ENCODE measurements at places on chromosomes 4 and X.
A peak's percentile ranks its signal among the peaks of the same experiment; 100 is the strongest.

- no peak for DNase-seq
Measured at GRCh38 chrX:27933361-27933760, 47.9 kb downstream of the DCAF8L1 start.

DNA sequence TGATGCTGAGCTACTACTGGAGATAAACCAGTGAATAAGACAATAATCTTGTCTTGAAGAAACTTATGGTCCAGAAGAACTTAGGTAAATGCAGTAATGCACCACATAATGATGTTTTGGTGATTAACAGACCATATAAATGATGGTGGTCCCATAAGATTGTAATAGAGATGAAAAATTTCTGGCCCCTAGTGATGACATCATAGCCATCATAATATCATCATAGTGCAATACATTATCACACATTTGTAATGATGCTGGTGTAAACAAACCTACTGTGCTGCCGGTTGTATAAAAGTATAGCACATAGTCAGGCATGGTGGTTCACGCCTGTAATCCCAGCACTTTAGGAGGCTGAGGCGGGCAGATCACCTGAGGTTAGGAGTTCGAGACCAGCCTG is 846.8 kb downstream of the FSTL5 start:
- DNase-seq = no peak

DNA sequence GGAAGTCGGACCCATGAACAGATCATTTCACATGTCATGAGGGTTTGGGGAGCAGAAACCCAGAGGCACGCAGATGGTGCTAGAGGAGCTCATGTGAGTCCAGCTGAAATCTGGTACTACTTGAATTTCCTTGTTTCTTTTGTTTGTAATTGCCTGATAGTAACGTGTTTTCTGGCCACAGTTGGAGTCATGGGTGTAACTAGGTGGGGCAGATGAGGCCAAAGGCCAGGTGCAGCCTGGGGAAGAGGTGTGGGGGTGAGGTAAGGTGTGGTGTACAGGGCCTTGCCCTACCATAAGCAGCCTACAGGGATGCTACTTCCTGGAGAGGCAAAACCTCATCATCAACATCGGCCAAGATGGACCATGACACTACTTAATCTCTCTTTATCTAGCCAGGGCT is 271.4 kb downstream of the PTTG2 start:
- DNase-seq = no peak

GRCh38 chr4:166318810-166319525 is 445.9 kb downstream of the TLL1 start:
- peak; percentile 87 for DNase-seq

DNA sequence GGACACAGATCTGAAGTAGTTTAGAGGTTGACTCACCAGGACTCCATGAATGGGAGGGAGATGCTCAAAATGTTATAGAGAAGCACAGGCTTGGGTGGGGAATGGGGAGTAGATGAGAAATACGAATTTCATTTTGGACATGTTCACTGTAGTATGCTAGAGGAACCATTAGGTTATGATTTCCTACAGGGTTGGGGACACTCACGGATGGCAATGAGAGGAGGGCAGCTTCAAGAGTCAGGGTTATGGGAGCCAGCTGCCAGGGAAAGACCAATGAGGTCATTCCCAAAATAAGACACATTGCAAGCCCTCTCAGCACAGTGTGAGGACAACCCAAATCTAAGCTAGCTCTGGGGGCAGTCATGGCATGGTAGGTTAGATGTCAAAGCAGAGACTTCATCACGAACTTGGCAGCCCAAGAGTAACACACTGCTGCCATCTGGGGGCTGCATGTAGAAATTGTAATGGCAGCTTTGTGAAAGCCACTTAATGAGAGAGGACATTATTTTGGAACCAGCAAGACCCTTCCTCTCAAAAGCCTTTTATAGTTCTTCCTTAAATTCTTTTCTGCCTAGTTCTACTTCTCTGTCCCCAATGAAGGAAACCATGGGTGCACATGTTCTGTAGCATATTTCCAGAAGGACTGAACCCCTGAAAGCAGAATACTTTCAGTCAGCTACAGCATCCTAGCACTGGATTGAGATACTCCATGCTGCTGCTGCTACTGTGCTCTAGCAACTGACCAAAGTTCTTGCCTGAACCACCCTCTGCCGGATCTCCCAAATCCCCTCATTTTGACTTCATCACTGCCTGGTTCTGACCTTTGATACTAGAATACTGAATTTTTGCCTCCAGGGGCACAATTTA is 16.2 kb upstream of the ZCCHC12 start:
- DNase-seq = peak; percentile 58

GRCh38 chr4:140071806-140072205 is 82.2 kb downstream of the MAML3 start:
- peak; percentile 97 for DNase-seq

DNA sequence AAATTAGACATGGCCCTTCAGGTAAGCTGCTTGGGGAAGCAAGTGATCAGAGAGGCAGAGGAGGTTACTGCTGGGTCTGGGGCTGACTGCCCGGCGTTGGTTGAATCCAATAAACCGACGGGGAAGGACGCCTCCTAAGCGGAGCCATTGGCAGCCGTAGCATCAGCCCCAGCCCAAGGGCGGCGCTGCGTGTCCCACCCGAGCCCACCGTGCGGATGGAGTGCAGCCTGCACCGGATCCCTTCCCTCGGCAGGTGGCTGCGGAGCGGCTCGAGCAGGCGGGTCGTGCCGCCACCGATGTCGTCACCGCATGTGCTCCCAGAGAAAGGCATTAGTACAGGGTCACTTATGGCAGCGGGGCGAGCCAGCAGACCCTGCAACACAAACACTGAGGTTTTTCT is 82.1 kb downstream of the ALPK1 start:
- no peak for DNase-seq

DNA sequence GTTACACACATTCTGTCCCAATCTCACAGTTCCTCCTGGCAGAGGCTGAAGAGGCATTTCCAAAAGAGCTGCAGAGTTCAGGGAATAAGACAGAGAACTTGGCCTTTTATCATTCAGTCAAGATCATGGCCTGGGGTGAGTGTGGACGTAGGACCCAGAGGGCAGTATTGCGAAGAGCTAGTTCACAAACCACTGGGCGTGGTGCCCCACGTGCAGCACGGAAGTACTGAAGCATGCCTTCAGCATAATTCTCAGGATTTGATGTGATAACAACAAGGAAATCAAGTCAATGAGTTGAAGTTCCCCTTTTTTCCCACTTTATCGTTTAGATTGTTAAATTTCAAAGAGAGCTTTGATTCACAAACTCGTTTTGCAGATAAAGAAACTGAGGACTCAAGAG is 117.7 kb downstream of the RELL1 start:
- no peak for DNase-seq

DNA sequence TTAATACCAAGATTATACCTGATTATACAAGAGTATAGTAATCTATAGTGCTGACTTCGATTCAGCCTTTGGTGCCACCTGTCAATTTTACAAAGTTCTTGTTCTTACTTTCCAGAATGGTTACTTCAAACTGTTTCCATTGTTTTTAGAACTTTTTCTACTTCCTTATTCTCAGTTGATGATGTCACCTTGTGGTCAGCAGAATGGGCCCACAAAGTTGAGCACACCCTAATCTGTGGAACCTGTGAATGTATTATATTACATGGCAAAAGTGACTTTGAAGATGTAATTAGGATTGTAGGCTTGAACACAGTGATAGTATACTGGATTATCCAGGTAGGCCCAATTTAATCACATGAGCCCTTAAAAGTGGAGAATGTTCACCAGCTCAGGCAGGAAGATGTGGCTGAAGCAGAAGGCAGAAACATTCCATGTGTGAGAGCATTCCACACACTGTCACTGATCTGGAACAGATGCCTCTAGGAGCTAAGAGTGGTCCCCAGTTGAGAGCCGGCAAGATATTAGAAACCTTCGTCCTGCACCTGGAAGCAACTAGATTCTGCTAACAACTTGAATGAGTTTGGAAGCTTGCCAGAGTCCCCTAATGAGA is 6.3 kb upstream of the SGMS2 start:
- peak; percentile 7 for DNase-seq

GRCh38 chr4:10023806-10024205 is 2.5 kb upstream of the SLC2A9 start:
- peak; percentile 26 for DNase-seq

- no peak for DNase-seq
Measured at GRCh38 chr4:71609651-71610050, 174.2 kb downstream of the GC start.

DNA sequence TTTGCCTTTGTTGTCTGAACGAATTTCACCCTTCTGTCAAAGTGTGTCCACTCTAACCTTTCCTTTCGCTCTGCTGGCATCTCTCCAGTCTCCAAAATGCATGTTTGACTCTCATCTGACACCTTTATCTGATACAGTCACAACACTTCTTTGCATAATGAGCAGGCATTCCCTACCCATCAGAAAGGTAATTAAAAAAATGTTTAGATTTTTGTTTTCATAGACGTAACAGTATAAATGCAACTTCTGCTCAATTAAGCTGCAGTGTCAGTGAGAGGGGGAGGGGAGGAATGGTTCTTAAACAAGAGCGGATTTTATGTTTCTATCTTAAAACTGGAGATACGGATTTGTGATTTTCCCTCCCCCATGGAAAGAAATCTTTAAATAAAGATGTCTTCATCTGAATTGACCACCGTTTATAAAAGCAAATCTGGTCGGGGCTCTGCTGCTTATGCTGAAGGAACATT is 70.2 kb downstream of the CXXC4 start:
- DNase-seq = no peak

- DNase-seq = no peak
Measured at GRCh38 chrX:116409219-116409618, 27.2 kb upstream of the SLC6A14 start.

- no peak for DNase-seq
Measured at GRCh38 chr4:78984593-78984992, 45.4 kb upstream of the PAQR3 start.

DNA sequence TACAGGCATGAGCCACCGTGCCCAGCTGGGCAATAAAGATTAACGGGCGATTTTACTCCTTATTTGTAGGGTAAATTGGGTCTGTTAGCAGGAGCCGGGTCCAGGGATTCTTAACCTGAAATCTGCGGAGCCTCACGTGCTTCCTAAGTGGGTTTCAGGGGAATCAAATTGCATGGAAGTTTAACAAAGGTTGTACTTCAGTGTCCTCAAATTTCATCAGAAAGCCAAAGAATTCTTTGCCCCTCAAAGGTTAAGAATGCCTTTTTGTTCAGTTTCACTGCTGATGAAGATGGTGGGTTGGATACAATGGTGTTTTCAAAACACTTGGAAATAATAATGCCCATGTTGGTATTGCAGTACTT is 67.9 kb downstream of the AFF1 start:
- DNase-seq = no peak

- DNase-seq = no peak
Measured at GRCh38 chrX:86348669-86349068, 200.4 kb downstream of the DACH2 start.

DNA sequence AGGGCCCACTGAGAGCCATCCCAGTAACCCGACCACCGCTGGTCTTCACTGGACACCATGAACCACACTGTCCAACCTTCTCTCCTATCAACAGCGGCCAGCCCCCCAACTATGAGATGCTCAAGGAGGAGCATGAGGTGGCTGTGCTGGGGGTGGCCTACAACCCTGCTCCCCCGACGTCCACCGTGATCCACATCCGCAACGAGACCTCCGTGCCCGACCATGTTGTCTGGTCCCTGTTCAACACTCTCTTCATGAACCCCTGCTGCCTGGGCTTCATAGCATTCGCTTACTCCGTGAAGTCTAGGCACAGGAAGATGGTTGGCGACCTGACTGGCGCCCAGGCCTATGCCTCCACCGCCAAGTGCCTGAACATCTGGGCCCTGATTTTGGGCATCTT is 423.8 kb upstream of the EPHA5 start:
- no peak for DNase-seq

DNA sequence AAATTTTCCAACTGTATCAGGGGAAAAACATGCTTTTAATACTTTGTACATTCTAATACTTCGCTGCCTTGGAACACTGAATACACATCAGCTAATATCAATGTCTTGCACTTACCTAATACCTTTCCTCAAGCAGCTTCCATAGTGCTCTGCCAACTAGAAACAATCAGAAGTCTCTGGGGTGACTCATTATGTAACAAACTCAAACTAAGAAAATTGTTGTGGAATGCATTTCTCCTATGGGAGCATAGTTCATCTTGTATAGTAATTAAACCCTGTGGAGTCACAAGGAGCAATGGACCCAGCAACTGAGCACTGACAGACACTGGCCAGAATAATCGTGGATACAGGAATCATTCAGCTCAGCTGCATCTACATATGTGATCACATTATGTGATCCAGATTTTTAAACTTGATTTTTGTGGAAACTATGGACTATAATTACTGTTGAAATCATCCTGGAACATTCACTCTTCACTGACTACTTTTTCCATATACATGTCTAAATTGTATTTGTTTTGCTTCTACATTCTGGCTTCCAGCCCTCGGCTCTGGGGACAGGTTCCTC is 496.9 kb downstream of the TMA16 start:
- no peak for DNase-seq

DNA sequence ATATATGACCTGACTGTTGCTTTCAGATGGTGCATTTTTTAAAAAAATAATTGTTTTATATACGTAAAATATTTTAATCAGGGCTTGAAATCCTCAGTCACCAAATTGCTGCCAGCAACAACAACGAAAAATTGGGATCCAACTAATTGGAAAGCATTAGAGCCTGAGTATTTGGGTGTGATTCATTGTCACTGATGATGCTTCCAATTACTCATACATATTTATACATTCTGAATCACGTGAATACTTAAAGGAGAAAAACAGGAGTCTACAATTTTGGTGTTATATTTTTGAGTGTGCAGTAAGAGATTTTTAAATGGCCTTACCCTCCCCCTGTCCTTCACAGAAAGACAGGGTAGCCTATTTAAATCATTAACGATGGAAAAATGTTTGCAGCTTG is 765.6 kb upstream of the TENM3 start:
- peak; percentile 32 for DNase-seq

GRCh38 chr4:36310216-36310615 is 28.8 kb downstream of the DTHD1 start:
- no peak for DNase-seq

- DNase-seq = peak; percentile 82
Measured at GRCh38 chrX:72123471-72124185, 8.1 kb downstream of the RTL5 start.

DNA sequence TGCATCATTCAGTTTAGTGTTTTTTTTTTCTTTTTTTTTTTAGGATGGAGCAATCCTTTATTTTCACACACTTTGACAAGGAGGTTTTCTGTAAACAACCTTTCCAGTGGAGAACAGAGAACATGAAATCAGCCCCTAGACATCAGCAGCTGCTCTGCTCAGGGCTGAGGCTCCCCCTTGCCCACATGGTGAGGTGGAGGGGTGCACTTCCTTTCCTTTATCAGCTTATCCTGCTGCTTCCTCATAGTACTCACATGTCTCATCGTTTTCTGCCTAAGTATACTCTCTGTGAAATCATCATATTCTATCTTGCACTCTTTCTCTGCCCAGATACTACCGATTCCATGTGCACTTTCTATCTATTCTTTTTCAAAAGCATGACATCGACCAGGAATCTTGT is 47.6 kb upstream of the PRSS12 start:
- no peak for DNase-seq
